ENCODE measurements at places on chromosomes 4 and X.

GRCh38 chrX:95057341-95057740 is 1383.3 kb downstream of the FAM133A start:
- H3K36me3 ChIP-seq = no peaks in the 10 kb centered on the region
- no peak for DNase-seq
- H3K4me3 ChIP-seq = no peak overlapping the region
- no peaks in the 10 kb centered on the region for H3K27me3 ChIP-seq
- no peaks in the 10 kb centered on the region for H3K4me1 ChIP-seq

DNA sequence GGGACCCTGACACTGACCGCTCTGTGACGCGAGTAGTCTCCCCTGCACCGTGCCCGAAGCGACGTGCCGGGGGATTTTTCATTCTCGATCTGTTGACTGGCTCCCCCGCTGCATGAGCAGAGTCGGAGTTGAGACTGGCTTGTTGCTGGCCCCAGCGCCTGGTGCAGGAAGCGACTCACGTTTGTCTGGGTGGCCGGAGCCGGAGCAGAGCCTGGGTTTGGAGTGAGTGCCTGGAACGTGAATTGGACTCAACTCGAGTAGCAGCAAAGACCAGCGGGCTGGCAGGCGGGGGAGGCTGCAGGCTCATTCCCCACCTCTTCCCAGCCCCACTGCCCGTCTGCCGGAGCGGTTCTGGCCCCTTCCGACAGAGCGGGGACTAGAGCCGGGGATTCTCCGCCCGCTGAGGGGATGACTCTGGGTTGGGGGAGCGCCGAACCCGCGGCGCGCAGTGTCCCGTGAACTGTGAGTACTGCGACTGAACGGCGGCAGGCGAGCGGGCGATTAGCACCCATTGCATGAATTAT is 554 bp downstream of the PCDH7 start:
- no peaks in the 10 kb centered on the region for H3K36me3 ChIP-seq
- H3K4me1 ChIP-seq = no peaks in the 10 kb centered on the region

DNA sequence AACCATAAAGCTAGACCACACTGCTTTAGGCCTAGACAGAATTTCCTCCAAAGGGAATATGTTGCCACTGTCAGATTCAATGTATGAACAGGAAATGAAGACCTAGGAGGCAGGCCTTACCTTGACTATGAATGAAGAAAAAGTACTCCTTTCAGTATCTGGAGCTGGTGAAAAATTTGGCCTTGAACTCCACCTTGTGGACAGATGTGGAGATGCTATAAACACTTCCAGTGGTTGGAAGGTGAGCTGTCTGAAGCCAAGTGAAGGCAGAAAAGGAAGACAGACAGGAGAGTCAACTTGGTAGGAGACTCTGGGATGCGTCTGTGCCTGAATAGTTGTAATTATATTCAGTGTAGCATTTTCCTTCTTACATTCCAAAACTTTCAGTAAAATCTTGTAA is 17.2 kb downstream of the SPIN3 start:
- no peak overlapping the region for H3K27ac ChIP-seq
- no peak overlapping the region for H3K4me3 ChIP-seq
- no peak for DNase-seq
- no peaks in the 10 kb centered on the region for H3K36me3 ChIP-seq

- H3K27ac ChIP-seq = no peak overlapping the region
- H3K27me3 ChIP-seq = no peaks in the 10 kb centered on the region
- no peaks in the 10 kb centered on the region for H3K36me3 ChIP-seq
Measured at GRCh38 chrX:85037114-85037513, 33.4 kb downstream of the APOOL start.

DNA sequence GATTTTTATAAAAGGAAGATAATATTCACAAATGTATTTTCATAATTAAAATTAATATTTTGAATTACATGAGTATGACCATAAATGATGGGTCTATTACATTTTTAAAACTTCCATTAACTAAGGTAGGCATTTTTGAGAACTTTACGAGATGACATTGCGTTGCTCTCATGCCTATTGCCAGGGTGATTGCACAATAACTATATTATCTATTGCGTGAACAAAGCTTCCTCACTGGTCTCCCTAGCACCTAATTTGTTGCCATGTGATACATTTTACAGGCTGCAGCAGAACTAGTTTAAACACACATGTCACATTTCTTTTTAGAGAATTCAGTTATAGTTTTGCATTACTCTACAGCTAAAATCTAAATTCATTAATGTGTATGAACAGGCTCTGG is 289.7 kb upstream of the GRID2 start:
- no peaks in the 10 kb centered on the region for H3K4me1 ChIP-seq
- H3K4me3 ChIP-seq = no peak overlapping the region
- H3K36me3 ChIP-seq = no peaks in the 10 kb centered on the region
- H3K27ac ChIP-seq = no peak overlapping the region
- no peak for DNase-seq
- no peaks in the 10 kb centered on the region for H3K27me3 ChIP-seq

- H3K27me3 ChIP-seq = no peaks in the 10 kb centered on the region
- no peak overlapping the region for H3K4me3 ChIP-seq
- no peak for DNase-seq
Measured at GRCh38 chr4:67470871-67471270, 74.4 kb downstream of the CENPC start.

GRCh38 chrX:26007462-26007861 is 130.7 kb upstream of the MAGEB18 start:
- no peak for DNase-seq
- H3K27me3 ChIP-seq = no peaks in the 10 kb centered on the region
- no peaks in the 10 kb centered on the region for H3K36me3 ChIP-seq
- H3K4me1 ChIP-seq = no peaks in the 10 kb centered on the region

- H3K36me3 ChIP-seq = no peaks in the 10 kb centered on the region
- no peak for DNase-seq
- H3K27me3 ChIP-seq = no peaks in the 10 kb centered on the region
Measured at GRCh38 chr4:177163532-177163931, 146.1 kb upstream of the NEIL3 start.

DNA sequence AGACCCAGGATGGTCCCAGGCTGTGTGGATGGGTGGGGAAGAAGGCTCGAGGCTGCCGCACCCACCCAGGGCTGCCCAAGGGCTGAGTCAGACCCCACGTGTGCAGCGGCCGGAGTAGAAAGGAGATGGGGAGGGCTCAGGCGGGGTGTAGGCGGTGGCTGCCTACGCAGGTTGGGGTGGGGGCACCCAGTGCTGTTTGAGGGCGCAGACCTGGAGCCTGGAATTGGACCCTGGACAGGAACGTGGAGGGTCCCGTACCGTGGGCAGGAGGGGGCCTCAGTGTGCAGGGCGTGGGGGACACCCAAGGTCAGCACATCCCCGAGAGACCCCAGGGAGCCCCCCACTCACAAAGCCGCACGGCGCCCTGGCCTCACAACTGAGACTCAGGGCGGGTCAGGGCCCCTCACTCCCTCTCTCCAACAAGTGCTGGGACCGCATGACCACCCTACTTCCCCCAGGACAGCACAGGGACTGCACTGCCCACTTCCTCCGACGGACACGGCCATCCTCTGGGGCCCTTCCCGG is 79.9 kb downstream of the FAM53A start:
- no peak overlapping the region for H3K27ac ChIP-seq
- no peak for DNase-seq
- H3K4me3 ChIP-seq = no peak overlapping the region
- no peaks in the 10 kb centered on the region for H3K36me3 ChIP-seq
- no peaks in the 10 kb centered on the region for H3K4me1 ChIP-seq

- no peak overlapping the region for H3K4me3 ChIP-seq
- no peak overlapping the region for H3K27ac ChIP-seq
- H3K27me3 ChIP-seq = no peaks in the 10 kb centered on the region
- H3K4me1 ChIP-seq = no peaks in the 10 kb centered on the region
- DNase-seq = no peak
Measured at GRCh38 chr4:7574287-7575014, 139.7 kb upstream of the PSAPL1 start.

DNA sequence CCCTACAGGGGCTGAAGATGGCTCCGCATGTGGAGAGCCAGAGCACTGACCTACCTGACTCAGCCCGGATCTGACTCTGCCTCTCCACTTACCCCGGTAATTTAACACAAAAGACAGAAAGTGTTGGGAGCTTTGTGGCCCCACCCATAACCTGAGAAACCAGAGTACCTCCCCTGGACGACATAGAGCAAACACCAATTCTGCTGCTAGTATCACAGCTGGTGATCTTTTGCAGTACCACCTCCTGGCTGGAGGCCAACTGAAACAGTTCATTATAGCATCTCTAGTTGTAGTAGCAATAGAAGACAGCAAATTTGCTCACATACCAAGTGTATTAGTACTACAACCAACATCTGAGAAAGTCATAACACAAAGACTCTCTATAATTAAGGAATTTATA is 443.9 kb downstream of the KLHL4 start:
- H3K36me3 ChIP-seq = no peaks in the 10 kb centered on the region
- no peak overlapping the region for H3K4me3 ChIP-seq
- no peaks in the 10 kb centered on the region for H3K4me1 ChIP-seq
- no peaks in the 10 kb centered on the region for H3K27me3 ChIP-seq

- H3K36me3 ChIP-seq = no peaks in the 10 kb centered on the region
- no peak overlapping the region for H3K27ac ChIP-seq
- H3K4me1 ChIP-seq = no peaks in the 10 kb centered on the region
- no peaks in the 10 kb centered on the region for H3K27me3 ChIP-seq
- peak; percentile 29 for DNase-seq
Measured at GRCh38 chr4:119068529-119068962, 67.1 kb upstream of the MYOZ2 start.

DNA sequence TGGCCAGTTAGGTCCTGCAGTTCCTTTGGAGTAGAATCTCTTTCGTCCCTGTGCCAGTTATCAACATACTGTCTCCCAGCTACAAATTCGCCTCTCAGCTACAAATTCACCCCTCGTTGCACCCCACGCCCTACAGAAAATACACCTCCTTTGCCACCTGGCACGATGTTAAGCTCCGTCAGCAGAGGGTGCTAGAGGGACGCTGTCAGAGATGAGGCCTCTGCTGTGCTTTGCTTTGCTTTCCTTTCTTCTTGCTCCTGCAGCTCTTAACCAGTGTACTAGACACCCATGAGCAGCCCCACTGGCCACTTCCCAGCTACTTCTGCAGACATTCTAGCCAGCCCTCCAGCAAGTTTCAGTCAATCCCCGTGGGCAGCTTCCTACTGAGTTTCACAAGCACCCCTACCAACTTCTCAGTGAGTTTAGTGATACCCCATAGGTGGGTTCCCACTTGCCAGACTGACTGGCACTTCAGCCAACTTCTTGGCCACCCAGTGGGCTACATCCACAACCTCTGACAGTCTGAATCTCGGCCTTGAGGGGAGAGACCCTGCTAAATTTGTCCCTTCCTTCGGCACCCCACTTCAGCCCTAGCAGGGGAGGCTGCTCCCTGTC is 21.8 kb downstream of the HAUS3 start:
- H3K4me3 ChIP-seq = no peak overlapping the region
- H3K36me3 ChIP-seq = no peaks in the 10 kb centered on the region
- no peak overlapping the region for H3K27ac ChIP-seq

DNA sequence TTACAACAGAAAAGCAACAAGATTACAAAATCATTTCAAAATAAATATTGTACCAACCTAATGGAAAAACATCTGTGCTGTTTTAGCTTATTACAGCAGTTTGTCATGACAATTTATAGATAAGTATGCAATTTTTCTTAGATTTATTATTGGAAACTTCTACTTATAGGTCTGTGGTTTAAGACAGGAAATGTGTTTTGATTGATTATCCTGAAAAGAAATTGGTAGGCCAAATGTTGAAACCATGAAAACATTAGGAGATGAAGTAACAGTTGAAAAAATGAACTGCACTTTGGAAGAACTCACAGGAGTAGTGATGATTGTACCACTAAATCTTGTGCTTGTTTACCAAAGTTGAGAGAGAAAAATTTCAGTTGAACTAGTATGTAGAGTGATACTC is 162.2 kb upstream of the GIMD1 start:
- no peaks in the 10 kb centered on the region for H3K27me3 ChIP-seq
- H3K4me1 ChIP-seq = no peaks in the 10 kb centered on the region
- no peak for DNase-seq
- H3K36me3 ChIP-seq = no peaks in the 10 kb centered on the region
- no peak overlapping the region for H3K27ac ChIP-seq

DNA sequence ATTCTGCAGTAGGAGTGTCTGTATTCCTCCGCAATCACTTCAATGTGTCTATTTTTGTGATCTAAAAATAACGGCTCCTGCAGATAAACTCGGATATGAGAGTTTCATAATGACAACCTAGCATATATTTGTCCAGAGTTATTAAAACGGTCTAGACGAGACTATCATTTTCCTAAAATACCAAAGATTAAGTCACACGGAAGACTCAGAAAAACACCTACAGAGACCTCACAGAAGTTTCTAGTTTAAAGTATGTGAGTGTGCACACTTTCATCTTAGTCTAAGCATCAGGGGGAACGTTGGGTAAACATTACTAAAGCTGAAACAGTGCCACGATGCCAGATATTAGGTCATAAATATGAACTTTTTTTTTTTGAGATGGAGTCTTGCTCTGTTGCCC is 156.9 kb downstream of the AFAP1 start:
- H3K4me1 ChIP-seq = no peaks in the 10 kb centered on the region
- H3K27ac ChIP-seq = no peak overlapping the region
- H3K36me3 ChIP-seq = no peaks in the 10 kb centered on the region

DNA sequence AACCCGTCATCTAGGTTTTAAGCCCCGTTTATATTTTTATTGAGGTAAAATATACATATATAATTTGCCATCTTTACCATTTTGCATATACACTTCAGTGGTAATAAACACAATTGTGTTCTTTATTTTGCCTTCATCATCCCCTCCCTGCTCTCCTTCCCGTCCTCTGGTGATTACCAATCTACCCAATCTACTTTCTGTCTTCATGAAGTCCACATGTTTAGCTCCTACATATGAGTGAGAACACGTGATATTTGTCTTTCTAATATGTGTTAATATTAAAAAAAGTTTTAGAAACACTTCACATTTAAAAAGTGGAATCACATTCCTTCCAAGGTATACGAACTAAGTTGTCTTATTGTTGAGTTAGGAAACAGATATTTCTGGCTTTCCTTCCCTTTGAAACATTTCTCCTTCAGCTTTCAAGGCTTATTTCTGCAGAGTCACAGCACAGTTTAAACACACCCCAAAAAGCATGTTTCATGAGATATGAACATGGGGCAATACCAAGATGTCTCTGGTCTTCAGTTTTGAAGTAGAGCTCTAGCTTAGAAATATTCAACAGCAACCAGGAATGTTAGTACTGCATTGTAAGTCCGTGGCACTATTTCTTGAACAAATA is 35.9 kb downstream of the GYPA start:
- H3K4me3 ChIP-seq = no peak overlapping the region
- H3K27ac ChIP-seq = no peak overlapping the region
- no peaks in the 10 kb centered on the region for H3K36me3 ChIP-seq
- H3K4me1 ChIP-seq = no peaks in the 10 kb centered on the region

- H3K27ac ChIP-seq = no peak overlapping the region
- no peaks in the 10 kb centered on the region for H3K4me1 ChIP-seq
- H3K27me3 ChIP-seq = no peaks in the 10 kb centered on the region
- no peak overlapping the region for H3K4me3 ChIP-seq
- no peaks in the 10 kb centered on the region for H3K36me3 ChIP-seq
- no peak for DNase-seq
Measured at GRCh38 chr4:117328333-117328732, 243.0 kb upstream of the TRAM1L1 start.

DNA sequence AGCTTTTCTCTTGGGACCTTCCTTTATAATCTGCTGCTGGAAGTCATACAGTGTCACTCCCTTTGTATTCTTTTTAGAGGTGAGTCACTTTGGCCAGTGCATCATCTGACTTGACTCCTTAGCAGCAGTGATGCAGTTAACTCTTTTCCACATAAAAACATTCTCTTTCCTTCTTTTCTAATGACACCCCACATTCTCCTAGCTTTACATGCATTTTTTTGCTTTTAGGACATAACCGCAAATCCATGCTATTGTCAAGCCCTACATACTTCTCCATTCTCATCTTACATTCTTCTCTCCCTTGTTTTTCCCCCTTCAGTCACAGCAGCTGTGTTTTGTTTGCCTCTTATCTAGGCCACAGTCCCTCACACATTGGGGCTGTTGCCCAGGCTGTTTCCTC is 55.1 kb downstream of the ZNF330 start:
- H3K4me1 ChIP-seq = no peaks in the 10 kb centered on the region
- H3K27ac ChIP-seq = no peak overlapping the region
- no peak for DNase-seq
- H3K4me3 ChIP-seq = no peak overlapping the region
- no peaks in the 10 kb centered on the region for H3K36me3 ChIP-seq

Measured in breast epithelium (tissue), 4 donors.